ENCODE measurements at places on chromosomes 5 and 9.

GRCh38 chr9:112501287-112501686 lies 14.7 kb downstream of the KIAA1958 start:
- DNase-seq: no peak

DNA sequence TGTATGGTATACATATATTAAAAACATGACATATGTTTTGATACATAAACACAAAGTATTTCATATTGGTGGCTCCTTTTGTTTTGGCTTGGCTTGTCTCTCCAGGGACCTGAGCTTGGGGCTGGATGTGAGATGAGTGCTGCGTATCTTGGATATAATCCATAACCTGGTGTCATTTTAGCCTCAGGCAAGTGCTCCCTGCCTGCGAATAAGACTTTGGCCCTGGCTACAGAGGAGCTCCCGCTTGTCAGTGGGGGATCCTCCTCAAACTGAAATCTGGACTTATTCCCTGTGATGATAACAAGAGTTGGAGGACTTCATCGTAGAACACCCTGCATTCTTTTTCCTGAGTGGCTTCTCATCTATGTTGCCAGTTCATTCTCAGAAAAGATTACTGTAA lies 341.7 kb upstream of the CLINT1 start:
- DNase-seq: no peak

GRCh38 chr9:121781701-121782464 lies 130.4 kb downstream of the DAB2IP start:
- no peak for DNase-seq

- DNase-seq: no peak
Measured at GRCh38 chr9:91907484-91908292, 42.3 kb downstream of the ROR2 start.

DNA sequence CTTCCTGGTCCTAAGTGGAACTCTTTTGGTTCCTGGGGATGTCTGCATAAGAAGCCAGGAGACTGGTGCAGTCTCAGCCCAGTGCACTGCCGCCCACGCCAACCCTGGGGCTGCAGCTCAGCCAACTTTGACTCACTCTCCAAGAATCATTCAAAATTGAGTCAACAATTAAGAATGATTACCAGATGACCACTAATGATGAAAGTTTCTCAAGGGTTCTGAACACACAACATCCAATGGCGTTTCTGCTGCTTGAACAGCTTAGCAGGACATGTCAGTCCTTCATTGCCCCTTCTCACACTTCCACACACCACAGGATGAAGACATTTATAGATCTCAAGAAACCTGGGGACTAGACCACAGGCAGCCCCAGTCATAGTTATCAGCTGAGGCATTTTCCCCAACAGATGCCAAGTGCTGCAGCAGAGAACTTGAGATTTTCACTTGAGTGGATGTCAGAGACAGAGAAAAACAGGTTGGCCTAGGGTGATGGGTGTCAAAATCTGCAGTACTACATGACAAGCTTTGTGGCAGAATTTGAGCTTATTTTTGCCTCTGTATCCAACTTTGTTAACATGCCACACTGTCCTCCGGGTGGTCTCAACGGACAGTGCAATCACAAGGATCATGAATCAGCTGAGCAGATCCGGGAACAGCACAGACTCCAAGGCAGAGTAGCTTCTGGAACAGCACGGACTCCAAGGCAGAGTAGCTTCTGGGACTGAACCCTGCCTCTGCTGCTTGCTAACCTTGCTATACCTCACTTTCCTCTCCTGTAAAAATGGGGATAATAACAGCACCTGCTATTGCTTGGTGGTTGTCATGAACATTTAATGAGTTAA lies 356.1 kb downstream of the SPOCK1 start:
- DNase-seq: peak; percentile 78

GRCh38 chr9:129630967-129631673 lies 5.2 kb downstream of the NTMT1 start:
- no peak for DNase-seq

GRCh38 chr5:14036947-14037346 lies 92.5 kb upstream of the DNAH5 start:
- no peak for DNase-seq

- DNase-seq: no peak
Measured at GRCh38 chr9:134136996-134137299, 1.1 kb downstream of the WDR5 start.

DNA sequence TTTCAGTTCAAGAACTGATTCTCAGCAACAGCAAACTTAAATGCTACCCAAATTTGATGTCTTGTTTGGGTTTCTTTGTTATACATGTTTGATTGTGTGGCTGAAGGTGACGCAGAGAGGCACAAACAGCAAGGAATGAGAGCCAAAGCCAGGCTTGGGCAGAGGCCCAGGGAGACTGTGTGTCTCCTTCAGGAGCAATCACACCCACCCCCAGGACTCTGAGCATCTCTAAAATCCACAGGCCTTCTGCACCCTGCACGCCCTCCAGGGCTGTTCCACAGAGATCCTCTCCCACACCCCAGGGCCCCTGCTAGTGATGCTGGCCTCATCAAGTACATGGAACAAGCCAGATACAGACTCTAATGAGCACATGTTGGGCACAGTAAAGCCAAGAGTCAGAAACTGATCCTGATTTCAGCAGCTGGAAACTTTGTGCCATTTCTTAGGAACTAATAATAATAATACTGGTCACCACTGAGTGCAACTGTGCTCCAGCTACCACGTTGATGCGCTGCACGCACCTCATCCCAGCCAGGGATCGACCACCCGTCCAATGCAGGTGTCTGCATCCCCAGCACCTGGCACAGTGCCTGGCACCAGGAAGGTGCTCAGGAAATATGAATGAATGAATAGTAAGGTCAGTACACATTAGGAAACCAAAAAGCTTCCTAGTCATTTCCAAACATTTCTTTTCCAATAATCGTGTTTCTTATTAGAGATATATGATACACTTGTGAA lies 54.6 kb upstream of the TCF7 start:
- DNase-seq: no peak

DNA sequence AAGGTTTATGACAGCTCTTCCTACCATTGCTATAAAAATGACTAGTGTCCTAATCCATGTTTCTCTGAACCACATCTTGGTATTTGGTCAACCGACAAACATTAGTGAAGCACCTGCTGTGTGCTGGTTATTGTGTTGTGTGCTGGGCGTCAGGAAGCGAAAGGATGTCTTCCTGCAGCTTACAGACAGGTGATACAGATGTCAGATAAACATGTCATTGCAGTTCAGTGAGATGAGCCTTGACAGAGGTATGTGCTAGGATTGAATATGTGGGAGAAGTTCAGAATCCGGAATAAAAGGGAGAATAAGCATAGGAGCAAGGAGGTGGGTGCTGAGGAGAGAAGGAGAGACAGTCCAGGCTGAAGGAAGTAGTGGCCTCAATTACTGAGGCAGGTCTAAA lies 20.3 kb upstream of the CTNNA1 start:
- DNase-seq: no peak

GRCh38 chr5:91142819-91143218 lies 240.3 kb downstream of the ARRDC3 start:
- no peak for DNase-seq

DNA sequence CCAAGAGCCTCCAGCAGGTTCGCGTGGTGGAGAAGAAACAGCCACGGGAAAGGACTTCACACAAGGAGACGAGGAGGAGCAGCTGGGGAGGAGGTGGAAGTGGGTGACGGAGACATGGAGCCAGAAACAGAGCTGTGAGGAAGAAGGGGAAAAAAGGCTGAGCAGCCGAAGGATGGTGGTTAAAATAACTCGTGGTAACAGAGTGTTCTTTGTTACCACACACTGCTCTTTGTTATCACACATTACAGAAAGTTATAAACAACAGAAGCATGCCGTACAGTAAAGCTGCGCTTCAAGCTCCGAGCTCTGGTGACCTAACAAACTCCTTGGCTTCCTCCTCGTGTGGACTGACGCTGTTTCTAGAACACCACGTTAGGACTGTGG lies 215.4 kb downstream of the GLIS3 start:
- no peak for DNase-seq

DNA sequence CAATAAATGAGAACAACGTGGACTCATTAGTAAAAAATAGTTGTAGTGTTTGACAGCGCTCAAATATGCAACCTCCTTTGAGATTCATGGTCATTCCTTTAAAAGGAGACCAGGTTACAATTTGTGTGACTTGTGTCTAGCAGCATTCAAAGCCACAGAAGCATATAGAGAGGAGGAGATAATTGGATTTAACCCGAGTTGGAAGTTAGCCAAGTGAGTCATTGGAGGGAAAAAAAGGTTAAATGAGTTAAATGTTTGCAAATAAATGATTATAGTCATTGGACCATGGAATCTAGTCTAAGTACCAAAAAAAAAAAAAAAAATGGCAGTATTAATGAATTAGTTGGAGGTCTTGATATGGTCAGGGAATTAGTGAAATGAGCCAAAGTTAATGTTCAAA lies 90.9 kb downstream of the ITGA1 start:
- peak; percentile 31 for DNase-seq

- no peak for DNase-seq
Measured at GRCh38 chr5:386432-387341, 56.3 kb upstream of the EXOC3 start.

DNA sequence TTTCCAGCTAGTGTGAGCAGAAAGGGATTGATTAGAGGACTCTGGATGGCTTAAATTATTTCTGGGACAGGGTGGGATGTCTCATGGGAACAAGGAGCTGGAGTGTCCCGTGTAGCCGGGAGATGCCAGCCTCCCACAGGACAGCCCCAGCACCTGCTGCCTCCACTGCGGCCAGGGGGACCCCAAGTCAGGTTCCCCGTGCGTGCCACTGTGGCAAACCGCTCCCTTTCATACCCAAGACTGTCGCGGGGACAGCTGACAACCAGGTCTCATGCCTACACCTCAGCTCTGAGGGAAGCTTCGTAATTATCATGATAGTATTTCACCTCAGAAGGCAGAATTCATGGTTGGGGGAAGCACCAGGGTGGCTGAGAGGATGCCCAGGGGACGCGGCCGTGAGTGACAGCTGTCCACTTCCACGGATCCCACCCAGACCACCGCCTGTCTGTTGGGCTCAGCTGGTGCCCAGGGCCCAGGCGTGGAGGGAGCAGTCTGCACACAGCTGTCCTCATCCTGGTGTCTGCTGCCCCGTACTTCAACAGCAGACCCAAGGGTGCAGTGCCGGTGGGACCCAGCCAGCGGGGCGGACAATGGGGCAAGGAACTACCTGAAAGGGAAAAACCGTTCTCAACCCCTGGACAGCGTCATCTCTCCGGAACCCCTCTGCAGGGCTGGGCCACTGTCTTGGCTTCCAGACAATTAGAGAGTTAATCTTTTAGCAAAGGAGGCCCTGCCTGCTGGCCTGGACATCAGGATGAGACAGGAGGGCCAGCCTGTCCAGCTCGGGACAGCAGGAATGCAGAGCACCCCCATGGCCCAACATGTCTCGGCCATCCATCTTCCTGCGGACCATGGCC lies 166.9 kb downstream of the OLFM1 start:
- no peak for DNase-seq

- DNase-seq: no peak
Measured at GRCh38 chr9:93261735-93262523, 78.0 kb downstream of the WNK2 start.

DNA sequence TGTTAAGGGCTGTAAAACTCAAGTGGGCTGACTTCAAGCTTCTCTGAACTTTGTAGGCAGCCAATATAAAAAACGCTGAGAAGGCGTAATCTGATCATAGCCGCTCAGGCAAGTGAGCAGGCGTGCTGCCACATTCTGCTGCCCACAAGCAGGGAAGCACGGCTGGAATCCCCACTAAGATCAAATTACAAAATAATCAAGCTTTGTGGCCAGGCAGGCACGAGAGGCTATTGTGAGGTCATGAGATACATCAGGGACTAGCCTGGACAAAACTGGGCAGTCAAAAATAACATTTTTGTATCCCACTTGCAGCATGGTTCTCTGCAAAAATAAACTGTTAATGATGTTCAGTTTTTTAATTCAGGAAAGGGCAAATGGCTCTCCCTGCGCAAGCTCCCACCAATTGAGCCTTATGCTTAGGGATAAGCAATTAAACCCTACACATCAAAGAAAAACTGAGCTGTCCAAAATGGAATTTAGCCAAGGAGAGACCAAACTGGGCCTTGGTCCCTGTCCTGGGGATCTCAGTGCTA lies 64.0 kb downstream of the POU5F2 start:
- peak; percentile 65 for DNase-seq

DNA sequence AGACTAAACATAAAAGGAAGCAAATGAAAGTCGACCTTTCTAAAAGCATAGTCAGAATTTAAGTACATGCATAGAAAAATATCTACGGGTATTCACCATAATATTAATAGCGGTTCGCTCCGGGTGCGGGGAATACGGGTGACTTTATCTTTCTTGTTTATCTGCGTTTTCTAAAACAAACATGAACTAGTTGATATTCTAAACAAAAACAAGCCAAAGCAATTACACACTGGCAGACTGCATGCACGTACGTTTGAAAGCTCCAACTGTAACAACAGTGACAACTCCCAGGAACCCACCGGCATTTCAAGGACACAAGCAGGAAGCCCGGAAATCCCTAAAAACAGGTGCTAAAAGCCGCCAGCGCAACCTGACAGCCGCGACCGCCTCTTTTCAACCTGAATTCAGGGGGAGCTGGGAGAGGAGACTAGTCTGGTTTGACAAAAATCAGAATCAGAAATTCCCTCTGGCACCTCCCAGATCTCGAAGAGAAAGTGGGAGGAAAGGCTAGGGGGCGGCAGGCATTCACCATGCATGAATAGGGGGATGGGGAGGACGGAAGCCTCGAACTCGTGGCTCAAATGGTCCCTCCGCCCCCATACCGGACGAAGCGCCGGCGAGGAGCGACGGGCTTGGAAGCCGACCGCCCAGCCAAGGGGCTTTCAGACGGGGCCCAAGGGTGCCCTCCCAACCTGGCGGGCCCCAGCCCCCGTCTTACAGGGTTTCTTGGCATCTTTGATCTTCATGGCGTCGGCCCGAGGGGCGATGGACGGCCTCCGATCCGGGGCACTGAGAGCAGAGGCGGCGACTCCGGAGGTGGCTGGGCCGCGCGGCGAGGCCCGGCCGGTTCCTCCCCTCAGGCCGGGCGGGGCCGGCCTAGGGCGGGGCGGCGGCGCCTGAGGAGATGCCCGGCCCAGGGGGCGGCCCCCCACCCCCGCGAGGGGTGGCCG lies at the start of gene PANK3:
Gene PANK3 (minus strand): TSS at position 831 of the 950 bp plus-strand sequence. CDS start 85 bp downstream, at position 746.
- DNase-seq: no peak

DNA sequence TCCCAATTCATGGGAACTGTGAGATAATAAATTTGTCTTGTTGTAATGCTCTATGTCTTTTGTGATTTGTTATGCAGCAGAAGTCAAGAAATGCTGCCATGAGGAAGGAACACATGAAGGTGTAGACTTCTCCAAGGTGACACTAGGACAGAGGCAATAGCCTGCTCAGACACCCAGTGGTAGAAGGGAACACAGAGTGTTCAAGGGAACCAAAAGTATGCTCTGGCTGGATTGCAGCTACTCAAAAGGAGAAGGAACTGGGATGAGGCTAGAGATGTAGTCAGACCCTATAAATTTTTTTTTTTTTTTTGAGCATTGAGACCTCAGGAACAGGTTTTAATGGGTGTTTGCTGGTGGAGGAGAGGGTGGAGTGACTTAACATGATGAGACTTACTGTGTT lies 232.5 kb downstream of the PARP8 start:
- DNase-seq: no peak

GRCh38 chr9:27800692-27801370 lies 227.6 kb upstream of the C9orf72 start:
- no peak for DNase-seq

All from fibroblast of skin of left quadriceps (primary cell).